Smooth muscle cell of the coronary artery (primary cell): ENCODE measurements at places on chromosomes 11 and 22. TPM values are rescaled to one million over a fixed set of nuclear protein-coding genes. Genes with fewer than 3 reads are reported as not detected.

VPREB1 gene
- not detected in 2 replicates for total RNA-seq

PHRF1 gene
- total RNA-seq = 16.6 and 19.2 TPM in 2 replicates

CARD18 gene
- not detected in 2 replicates for total RNA-seq

BBOX1 gene
- not detected in 2 replicates for total RNA-seq

MRGPRE gene
- not detected in 2 replicates for total RNA-seq

INPP5J gene
- total RNA-seq = under 0.01 and 0.15 TPM in 2 replicates

HPX gene
- total RNA-seq = 0.12 and 0.45 TPM in 2 replicates

SEZ6L gene
- total RNA-seq = not detected in 2 replicates

KLHDC7B gene
- total RNA-seq = under 0.01 and 0.08 TPM in 2 replicates

RFPL2 gene
- not detected in 2 replicates for total RNA-seq
